Omental fat pad (tissue), 4 donors: ENCODE measurements at places on chromosomes 5 and 9.

DNA sequence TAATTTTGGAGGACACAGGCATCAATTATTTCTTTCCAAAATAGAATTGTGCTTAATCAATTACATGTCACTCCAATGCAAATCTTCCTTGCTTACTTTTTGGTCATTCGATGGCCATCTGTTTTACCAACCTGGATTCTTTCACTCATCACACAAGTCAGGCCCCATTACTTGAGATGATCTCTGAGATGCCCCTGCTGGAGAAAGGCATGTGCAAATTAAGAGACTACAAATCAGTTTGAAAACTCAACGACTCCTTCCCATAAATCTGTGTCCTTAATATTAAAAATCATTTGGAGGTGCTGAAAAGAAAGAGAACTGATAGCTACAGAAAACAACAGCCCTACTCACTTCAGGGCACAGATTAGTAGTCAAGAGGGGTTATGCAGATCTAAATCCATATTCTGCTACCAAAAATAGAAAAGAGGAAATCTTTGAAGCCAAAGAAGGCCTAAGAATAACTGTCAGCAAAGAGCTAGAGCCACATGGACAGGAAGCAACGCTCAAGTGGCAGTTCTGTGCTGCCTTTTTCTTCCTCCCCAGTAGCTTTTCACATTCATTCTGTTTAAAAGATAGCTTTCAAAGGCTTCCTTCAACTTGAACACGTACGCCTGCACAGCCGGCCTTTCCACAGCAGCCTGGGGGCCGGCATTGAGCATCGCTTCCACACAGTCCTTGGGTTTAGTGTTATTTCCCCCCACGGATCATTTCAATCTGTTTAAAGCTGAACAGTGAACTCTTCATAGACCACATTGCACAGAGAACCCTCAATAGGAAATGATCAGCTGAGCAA lies 79.3 kb upstream of the MAP3K1 start:
- no peak for DNase-seq

GRCh38 chr5:75524071-75524470 lies 12.4 kb downstream of the POLK start:
- no peak for DNase-seq

DNA sequence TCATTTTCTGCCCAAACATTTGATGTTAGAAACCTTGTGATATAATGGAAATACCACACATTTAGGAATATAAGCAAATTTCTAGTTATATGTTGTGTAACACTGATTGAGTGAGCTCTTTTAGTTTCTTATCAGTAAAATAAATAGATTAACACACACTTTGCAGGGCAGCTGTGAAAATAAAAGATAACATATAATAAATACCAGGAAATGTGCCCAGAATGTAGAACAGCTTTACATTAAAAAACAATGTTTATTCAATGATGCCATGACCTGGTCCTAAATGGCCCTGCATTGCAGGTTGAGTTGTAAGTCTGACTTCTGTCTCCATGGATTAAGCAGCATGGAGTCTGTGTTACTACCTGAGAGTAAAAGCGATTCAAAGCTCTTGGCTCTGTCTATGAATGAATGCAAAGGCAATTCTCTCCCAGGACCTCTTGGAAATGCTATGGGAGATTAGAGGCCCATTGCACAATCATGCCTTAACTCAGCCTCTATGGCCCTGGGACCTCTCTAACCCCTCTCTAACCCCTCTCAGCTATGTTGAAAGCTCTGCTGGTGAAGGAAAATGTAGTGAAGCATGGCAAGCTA lies 296.0 kb upstream of the ACTBL2 start:
- DNase-seq = no peak

- DNase-seq = no peak
Observed at GRCh38 chr5:33631139-33631538, 190.4 kb downstream of the TARS1 start.

DNA sequence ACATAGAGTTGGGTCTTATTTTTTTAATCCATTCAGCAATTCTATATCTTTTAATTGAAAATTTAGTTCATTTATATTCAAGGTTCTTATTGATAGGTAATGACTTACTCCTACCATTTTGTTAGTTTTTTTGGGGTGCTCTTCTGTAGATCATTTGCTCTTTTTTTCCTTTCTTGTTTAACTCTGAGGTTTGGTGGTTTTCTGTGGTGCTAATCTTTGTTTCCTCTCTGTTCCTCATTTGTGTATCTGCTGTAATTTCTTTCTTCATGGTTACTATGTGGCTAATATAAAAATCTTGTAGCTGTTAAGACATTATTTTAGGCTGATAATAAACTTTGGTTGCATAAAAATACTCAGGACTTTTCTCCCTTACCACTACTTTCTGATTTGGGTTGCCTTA lies 181.6 kb upstream of the DMRTA1 start:
- no peak for DNase-seq
